Fibroblast of skin of right biceps (primary cell): ENCODE measurements at places on chromosomes 7 and 10.

- DNase-seq: no peak
These were observed 26.2 kb downstream of the CUL2 start for GRCh38 chr10:35063837-35064454.

DNA sequence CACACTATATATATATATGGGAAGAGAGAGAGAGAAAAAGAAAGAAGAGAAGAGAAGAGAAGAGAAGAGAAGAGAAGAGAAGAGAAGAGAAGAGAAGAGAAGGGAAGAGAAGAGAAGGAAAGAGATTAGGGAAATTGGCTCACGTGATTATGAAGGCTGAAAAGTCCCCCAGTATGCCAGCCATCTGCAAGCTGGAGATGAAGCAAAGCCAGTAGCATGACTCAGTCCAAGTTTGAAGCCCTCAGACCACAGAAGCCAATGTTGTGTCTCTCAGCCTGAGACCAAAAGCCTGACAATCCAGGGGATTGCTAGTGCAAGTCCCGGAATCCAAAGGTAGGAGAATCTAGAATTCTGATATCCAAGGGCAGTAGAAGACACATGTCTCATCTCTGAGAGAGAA lies 206.3 kb upstream of the PRSS1 start:
- DNase-seq: peak; percentile 70

DNA sequence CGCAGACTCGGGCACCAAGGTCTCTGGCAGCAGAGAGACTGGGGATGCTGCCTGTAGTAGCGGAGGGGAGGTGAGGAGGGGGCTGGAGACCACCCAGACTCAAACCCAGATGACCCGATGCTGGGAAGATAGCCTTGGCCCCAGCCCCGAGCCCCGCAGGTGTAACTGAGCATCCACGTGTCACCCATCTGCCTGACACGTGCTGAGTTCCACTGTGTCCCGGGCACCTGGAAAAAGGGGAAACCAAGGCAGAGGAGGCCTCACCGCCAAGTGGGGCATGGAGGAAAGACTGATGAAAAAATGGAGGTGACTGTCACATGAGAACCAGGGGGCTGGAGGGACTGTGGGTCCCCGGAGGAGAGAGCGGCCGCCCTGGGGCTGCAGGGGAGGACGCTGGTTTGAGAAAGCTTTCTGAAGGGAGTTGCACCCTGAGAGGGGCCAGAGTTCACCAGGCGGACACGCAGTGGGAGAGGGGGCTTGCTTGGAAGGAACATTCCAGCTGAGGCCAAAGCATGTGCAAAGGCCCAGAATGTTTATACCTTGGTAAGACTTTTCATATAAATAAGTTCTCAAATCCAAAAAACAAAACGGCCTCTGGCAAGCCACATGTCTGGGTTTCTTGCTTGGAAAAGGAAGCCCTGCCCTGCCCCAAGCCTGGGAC lies 27.4 kb upstream of the ELN start:
- DNase-seq: no peak

DNA sequence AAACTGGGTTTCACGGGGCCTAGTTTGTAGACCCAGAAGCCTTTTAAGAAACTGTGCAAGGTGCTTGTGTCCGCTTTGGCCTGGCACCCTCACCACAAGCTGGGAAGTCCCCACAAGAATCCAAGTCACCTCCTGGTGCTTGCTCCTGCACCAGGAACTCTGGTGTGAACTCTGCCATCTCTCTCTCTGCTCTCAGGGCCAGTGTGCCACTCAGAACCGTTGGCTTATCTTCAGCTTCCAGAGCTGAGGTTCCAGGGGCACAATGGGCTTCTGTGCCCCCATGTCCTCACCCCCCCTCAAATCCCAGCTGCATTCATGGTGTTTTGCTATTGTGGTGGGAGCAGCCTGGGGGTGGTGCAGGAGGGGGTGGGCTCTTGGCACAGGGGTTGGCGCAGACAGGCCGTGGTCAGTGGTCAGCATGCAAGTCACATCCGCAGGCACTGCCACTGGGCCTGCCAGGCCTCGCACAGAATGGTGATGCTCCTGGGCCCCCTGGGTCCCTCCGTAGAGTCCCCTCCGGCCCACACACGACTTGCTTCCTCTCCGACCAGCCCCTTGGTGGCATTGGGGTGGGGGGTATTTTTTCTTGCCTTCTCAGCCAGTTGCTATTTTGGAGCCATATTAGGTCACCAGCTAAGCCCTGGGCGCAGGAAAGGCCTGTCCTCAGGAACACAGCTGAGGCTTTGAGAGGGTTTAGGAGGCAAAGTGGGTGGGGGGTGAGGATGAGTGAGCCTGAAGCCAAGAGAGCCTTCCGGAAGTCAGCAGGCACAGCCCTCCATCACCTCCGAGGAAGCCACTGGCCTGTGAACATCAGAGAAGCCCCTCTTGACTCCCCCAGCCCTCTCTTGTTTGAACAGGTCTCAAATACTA lies 3.0 kb downstream of the ZCCHC24 start:
- no peak for DNase-seq

GRCh38 chr10:29112827-29113615 lies 175.8 kb upstream of the LYZL1 start:
- no peak for DNase-seq

DNA sequence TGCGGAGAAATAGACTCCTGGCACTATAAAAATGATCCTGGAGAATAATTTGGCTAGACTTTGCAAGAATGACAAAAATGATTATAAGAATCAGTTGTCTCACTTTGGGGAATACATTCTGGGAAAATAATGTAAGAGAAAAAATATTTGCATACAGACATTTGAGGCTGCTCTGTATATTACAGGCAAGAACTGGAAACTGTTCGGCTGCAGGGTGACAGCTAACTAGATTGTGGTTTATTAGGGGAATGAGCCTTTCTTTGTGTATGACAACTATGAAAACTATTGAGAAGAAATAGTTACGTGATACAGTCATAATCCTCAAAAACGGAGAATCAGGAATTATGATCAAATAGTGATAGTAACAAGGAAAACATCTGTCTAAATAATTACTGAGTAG lies 8.6 kb downstream of the TRIM56 start:
- DNase-seq: peak; percentile 96

DNA sequence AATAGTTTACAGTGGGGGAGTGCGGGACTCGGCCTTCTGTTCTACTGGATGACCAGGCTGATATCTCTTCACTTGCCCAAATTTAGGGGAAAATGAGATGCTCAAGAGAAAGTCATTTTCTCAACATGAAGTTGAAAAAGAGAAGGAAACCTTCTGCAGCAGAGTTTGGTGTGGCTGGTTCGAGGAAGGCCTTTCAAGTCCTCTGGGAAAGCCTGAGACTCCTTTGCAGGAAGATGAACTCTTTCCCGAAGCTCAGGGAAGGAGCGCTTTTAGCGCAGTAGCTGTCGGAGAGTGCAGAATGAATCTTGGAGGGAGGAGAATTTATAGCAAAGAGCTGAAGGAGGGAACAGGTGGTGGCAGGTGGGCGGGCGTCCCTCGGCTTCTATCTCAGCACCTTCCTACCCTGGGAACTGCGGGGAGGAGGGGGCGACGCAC lies at the start of gene ATOH7:
Gene ATOH7, minus strand, starts transcription at position 297 of the 435 bp plus-strand sequence. CDS start 436 bp downstream, outside the sequence.
- no peak for DNase-seq

GRCh38 chr7:154306036-154306435 lies 253.8 kb downstream of the DPP6 start:
- DNase-seq: no peak

- DNase-seq: peak; percentile 33
These were observed 50.2 kb upstream of the BAMBI start for GRCh38 chr10:28627102-28627501.

GRCh38 chr7:131096267-131096927 lies 231.3 kb upstream of the MKLN1 start:
- DNase-seq: no peak

GRCh38 chr10:24851629-24852028 lies 100.8 kb downstream of the PRTFDC1 start:
- peak; percentile 48 for DNase-seq

DNA sequence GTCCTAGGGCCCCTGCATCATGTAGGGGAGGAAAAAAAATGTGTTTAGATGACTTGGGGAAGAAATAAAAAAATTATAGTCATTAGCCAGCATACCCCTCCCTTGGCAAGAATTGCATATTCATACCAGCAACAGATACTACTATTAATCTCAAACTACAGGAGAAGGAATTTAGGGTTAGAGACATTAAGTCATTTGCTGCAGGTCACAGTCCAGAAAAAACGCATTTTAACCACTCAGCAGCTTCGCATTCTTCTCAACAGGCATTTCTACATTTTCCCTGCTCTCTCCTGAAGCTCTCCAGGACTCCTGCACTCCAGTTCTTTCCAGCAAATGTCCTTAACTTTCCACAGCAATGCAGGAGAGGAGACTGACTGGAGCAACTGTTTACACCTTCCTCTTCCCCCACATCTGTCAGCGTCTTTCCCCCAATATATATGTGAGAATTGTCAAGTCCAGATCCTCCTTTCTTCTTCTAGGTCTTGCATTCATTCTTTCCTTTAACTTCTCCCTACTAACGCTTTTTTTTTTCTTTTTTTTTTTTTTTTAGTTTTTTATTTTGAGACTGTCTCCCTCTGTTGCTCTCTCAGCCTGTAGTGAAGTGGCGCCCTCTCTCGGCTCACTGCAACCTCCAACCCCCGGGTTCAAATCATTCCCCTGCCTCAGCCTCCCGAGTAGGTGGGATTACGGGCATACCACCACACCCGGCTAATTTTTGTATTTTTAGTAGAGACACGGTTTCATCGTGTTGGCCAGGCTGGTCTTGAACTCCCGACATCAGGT lies 35.6 kb downstream of the PRPS1L1 start:
- no peak for DNase-seq

DNA sequence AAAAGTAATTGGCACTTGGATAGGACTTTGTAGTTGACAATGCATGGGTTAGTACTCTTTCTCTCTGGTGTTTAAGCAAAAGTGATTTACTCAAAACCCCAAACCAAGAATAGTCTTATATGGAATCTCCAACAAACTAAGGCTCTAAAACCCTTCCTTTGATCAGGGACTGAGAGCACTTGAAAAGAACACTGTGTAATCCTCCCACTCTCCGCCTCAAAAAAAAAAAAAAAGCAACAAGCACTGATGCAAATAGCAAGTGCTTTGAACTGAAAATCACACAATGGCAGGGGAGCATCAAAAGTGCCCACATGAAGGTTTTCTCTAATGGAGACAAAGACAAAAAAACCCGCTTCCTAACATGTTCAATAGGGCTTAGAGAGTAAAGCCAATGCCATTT lies 467.9 kb upstream of the AUTS2 start:
- DNase-seq: no peak
